CD4-positive, alpha-beta T cell treated with Interleukin-2 at 100 ng/mL for 4 hours (primary cell): ENCODE measurements at places on chromosomes 3 and 15.

DNA sequence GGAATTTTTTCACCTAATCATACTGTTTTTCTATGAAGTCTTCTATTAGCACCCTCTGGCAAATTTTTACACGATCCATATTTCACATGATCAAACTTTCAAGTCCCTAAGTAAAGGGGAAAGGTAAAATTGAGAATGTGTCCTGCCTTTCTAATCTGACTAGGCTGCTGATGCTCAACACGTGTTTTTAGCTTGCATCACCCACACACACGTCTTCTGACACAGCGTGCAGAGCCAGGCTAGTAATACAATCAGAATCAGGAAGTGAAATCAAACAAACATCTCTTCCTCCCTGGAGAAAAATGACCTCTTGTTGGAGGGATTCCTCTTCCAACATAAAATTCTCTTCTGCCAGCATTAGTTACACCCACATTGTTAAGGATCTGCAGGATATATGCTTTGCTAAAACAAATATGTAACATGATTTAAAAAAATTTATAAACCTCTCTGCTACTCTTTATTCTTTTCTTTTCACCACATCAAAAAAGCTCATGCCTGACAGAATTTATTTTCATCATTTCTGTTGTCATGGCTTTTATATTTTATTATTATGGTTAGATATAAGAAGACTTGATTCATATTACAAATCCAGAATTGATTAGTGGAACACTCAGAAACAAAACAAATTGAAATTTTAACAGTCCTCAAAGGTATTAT is 122.4 kb downstream of the RAP2B start:
- DNase-seq, result peak; percentile 48

DNA sequence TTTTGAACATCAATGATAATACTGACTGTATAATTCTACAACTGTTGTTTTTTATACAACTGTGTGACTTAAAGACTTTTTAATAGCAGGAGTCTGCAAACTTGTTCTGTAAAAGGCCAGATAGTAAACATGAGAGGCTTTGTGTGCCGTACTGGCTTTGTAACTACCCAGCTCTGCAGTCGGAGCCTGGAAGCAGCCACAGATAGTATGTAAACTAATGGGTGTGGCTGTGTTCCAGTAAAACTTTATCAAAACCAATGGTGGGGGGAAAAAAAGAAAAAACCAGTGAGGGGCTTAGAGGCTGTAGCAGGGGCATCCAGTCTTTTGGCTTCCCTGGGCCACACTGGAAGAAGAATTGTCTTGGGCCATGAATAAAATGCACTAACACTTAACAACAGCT is 11.9 kb downstream of the ASB7 start:
- DNase-seq, result no peak

DNA sequence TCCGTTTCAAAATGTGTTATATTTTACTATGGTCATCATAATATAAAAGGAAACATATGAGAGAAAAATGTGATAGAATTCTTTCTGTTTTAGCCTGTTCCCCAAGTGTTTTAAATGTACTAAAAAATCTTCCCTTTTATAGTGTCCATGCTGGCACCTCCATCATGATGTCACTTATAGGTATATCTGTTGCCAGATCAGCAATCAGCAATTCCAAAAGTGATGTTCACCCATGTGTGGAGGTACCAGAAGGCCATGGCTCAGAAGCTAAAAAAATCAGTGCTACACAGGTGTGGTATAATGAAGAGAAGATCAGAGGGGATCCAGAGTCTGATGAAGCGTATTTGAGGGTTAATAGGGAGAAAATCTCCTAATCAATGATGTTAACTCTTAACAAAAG is 1.1 kb upstream of the GPR15 start:
- DNase-seq, result no peak

GRCh38 chr3:51581524-51581923 is 43.0 kb downstream of the RAD54L2 start:
- DNase-seq, result no peak

DNA sequence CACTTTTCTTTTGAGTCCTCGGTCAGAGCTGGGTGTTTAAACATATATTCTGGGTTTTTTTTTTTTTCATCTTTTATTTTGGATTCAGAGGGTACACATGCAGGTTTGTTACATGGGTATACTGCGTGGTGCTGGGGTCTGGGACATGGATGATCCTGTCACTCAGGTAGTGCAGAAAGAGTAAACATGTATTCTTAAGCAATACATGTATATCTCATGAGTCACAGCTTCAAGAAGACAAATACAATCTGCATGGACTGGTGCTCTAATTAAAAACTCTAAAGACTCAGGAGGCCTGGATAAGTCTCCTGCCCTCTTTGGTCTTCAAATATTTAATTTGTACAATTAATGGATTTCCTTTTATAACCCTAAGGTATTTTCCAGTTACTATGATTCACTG is 50.6 kb upstream of the PHLDB2 start:
- no peak for DNase-seq

GRCh38 chr15:27989427-27989826 is 109.7 kb downstream of the OCA2 start:
- no peak for DNase-seq

- DNase-seq, result no peak
These were observed 11.6 kb upstream of the SPSB4 start for GRCh38 chr3:141039589-141039988.

DNA sequence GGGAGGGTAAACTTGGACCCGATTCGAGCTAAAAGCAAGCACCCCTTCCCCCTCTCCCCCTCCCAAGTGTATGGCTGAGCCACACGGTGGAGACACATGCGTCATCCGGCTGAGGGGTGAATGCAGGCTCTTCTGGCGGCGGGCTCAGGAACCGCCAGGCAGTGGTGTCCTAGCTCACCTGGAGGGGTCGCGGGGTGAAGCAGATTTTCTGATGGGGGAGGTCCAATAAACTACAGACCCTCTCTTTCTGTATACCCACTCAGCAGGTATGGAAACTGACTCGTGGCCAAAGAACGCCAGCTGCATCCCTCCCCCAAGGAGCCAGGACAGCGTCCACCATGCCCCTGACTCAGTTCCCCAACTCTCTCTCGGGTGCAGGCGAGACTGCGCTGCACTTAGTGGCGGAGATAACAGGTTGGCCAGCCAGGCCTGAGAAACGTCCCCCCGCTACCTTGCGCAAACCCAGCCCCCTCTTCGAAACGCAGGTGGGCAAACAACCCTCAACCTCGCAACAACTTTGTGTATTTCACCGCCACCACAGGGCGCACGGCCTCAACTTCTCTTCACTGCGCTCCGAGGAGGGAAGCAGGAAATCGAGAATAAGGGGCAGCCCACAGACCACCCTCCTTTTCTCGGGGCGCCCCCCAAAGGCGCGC is 1.3 kb downstream of the MAGI1 start:
- no peak for DNase-seq

GRCh38 chr3:2790266-2790815 is 319.8 kb downstream of the IL5RA start:
- DNase-seq, result no peak

DNA sequence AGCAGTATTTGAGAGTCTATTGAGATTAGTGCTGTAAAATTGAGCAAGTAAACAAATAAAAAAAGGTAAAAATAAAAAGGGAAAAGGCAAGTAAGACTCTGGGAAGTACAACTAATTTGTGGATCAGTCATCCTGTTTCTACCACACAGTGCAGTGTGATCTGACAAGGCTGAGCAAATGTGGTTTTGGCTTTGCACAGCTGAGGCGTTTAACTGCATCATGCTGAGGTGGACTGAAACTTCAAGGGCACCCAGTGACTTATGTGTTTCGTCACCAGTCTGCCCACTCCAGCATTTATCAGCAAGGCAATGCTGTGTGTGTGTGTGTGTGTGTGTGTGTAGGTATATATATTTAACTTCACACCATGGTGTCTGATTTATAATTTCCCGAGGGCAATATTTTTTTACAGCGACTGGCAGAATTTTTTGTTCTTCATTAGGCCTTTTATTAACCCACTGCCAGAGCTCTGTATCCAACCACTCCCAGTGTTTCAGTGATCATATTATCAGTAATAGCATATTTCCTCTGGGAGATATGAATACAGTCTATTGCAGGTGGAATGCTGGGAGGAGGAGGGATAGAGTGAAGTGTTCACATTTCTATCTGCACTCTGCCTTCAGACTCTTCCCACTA is 131.5 kb upstream of the SATB1 start:
- DNase-seq, result peak; percentile 41

DNA sequence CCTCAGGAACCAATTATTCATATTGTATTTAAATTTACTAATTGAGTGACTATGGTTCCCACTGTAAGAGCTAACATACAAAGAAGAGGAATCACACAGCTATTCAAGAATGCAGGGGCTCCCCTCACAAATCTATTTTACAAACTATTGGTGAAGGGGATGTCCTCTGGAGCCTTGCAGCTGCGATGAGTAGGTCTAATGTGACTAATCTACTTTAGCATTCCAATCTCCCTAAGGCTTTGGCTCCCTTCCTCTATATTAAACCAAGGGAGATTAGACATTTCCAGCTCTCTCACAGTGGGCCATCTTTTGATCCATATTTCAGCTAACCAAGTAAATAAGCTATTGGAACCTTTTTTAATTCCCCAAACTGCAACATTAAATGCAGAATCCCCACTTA is 514.2 kb upstream of the BCHE start:
- no peak for DNase-seq

- no peak for DNase-seq
These were observed 6.8 kb downstream of the MFSD1 start for GRCh38 chr3:158808697-158809096.

GRCh38 chr3:143822374-143822773 is 25.9 kb downstream of the SLC9A9 start:
- no peak for DNase-seq
